ENCODE measurements at places on chromosomes 3 and 15. TPM values are rescaled to one million over a fixed set of nuclear protein-coding genes. Genes with fewer than 3 reads are reported as not detected.
A peak's percentile ranks its signal among the peaks of the same experiment; 100 is the strongest.

The FOXB1 gene
- not detected for total RNA-seq

The EFL1 gene
- 35.0 TPM for total RNA-seq

The MUC20 gene
- total RNA-seq = 321 TPM

The NOX5 gene
- not detected for total RNA-seq

The CTDSPL2 gene
- total RNA-seq = 52.0 TPM

The COX17 gene
- total RNA-seq = 41.0 TPM

The VEPH1 gene
- total RNA-seq = 0.20 TPM

DNA sequence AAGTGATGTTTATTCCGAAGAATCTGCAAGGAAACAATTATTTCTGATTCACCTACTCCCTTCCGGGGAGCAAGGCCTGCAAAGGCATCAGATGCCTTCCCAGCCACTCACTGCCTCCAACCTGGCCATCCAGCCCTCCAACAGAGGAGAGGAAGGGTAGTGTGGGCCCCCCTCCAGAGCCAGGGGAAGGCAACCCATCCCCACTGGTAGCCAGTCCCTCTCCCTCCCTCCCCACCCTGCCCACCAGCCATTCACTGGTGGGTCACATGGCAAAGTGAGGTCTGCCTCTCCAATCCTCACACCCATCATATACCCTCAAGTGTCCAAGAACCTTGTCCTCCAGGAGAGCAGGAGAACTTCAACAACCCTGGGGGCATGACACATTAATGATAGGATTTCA is 2.4 kb upstream of the VIPR1 start:
- peaks cover 47% of the 10 kb centered on the region for H3K27me3 ChIP-seq
- no peak for DNase-seq
- H3K36me3 ChIP-seq = no peaks in the 10 kb centered on the region
- H3K4me1 ChIP-seq = peaks cover 43% of the 10 kb centered on the region

DNA sequence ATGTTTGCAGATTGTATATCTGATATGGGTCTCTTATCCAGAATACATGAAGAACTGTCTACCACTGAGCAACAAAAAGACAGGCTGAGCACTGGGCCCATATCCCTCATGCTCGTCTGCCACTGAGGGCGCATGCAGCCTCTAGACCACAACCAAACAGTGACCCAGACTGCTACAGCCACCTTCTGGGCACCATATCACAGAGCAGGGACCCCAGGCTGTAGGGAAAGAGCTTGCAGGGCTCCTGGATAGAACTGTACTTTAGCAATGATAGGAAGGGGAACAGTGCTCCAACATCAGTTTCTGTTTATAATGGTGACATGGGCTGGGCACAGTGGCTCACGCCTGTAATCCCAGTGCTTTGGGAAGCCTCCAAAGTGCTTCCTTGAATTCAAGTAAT is 40.2 kb upstream of the TMEM87A start:
- H3K36me3 ChIP-seq = peaks cover 14% of the 10 kb centered on the region
- no peak overlapping the region for H3K4me3 ChIP-seq
- H3K27ac ChIP-seq = no peak overlapping the region
- no peak for DNase-seq
- no peaks in the 10 kb centered on the region for H3K27me3 ChIP-seq

DNA sequence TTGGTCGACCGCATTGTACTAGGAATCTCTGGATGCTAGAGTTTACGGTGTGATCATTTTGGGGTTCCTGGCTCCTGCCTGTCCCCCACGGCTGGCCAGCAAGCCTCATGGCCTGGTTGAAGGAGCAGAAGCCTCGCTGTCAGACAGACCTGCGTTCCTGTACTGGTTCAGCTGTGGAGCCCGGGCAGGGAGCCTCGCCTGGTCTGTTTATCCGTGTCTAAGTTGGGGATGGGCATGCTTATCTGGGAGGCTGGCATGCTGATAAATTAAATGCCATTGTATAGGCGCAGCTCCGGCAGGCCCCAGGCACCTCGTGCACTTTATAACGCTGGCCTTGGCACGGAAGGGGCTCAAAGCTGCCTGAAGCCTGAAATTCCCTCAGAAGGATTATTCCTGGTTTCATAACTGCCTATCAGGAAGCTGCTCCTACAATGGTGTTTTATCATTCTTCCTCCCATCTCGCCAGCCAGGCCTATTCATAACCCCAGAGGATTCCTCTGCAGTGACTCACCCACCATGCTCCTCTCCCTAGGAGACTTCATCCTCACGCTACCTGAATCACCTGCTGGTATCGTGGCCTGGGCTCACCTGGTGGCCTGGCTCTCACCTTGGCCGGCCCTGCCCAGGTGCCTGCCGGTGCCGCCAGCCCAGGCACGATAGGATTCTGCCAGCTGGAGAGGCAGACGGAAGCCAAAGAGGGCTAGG is 110.9 kb downstream of the ASB7 start:
- H3K4me3 ChIP-seq = no peak overlapping the region
- peak; percentile 45 for DNase-seq
- no peaks in the 10 kb centered on the region for H3K4me1 ChIP-seq
- no peaks in the 10 kb centered on the region for H3K36me3 ChIP-seq
- peak overlapping the region; percentile 36 for H3K27ac ChIP-seq

- H3K4me3 ChIP-seq = no peak overlapping the region
- DNase-seq = no peak
These were observed 6.6 kb upstream of the KBTBD8 start for GRCh38 chr3:66991459-66991858.

DNA sequence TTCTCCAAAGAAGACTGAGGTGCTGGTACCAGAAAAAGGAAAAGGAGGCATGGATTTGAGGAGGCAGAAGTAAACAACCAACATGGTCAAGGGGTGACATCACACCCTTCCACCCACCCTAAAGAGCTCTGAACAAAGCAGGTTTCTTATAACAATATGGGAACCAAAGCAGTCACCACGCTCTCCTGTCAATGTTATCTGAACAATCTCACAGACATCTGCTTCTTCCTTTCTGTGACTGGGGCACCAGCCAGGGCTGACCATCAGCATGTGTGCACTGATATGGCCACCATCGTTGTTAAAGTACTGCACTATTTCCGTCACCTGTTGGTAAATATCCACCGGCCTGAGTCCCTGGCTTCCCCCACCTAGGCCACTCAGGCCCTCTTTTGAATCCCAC is 252.9 kb downstream of the SHQ1 start:
- no peaks in the 10 kb centered on the region for H3K27me3 ChIP-seq
- DNase-seq = no peak
- no peak overlapping the region for H3K27ac ChIP-seq
- H3K4me1 ChIP-seq = peaks cover 13% of the 10 kb centered on the region
- H3K36me3 ChIP-seq = no peaks in the 10 kb centered on the region
- H3K4me3 ChIP-seq = no peak overlapping the region

- no peaks in the 10 kb centered on the region for H3K4me1 ChIP-seq
- H3K36me3 ChIP-seq = no peaks in the 10 kb centered on the region
- H3K4me3 ChIP-seq = no peak overlapping the region
These were observed 83.9 kb upstream of the FAM98B start for GRCh38 chr15:38369936-38370478.
